ENCODE measurements at places on chromosomes 12 and 14.

GRCh38 chr14:32047791-32048190 lies 29.3 kb upstream of the ARHGAP5 start:
- peak; percentile 2 for DNase-seq

GRCh38 chr14:49653508-49653907 lies 18.5 kb upstream of the DNAAF2 start:
- DNase-seq, result no peak

DNA sequence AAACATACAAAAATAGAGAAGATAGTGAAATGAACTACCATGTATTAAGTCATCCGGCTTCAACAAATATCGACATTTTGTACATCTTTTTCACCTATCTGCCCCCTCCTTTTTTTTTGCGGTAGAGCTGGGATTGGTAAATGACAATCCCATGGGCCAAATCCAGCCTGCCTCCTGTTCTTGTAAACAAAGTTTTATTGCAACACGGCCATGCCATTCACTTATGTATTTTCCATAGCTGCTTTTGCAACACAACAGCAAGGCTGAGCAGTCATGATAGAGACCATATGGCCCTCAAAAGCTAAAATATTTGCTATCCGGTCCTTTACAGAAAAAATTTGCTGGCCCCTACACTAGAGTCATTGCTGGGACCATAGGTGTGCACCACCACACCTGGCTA lies 58.1 kb upstream of the PLEKHG3 start:
- no peak for DNase-seq

DNA sequence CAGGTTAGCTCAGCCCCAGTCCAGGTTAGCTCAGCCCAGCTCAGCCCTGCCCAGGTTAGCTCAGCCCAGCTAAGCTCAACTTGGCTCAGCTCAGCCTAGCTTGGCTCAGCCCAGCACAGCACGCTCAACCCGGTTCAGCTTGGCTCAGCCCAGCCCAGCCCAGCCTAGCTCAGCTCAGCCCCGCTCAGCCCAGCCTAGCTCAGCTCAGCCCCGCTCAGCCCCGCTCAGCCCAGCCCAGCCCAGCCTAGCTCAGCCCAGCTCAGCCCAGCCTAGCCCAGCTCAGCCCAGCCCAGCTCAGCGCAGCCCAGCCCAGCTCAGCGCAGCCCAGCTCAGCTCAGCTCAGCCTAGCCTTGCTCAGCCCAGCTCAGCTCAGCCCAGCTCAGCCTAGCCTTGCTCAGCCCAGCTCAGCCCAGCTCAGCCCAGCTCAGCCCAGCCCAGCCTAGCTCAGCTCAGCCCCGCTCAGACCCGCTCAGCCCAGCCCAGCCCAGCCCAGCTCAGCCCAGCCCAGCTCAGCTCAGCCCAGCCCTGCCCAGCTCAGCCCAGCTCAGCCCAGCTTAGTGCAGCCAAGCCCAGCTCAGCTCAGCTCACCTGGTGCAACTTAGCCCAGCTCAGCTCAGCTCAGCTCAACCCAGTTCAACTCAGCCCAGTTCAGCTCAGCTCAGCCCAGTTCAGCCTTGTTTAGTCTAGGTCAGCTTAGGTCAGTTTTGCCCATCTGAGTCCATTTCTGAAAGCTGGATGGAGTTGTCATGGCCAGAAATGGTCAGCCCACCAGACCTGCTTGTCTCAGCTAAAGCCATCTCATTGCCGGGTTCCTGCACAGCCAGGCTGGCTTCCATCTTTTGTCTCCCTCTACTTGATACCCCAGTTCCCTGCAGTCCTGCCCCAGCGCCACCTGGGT lies 333.6 kb downstream of the TMEM121 start:
- peak; percentile 58 for DNase-seq

GRCh38 chr12:66624806-66625205 lies 54.1 kb downstream of the GRIP1 start:
- no peak for DNase-seq

- no peak for DNase-seq
Measured at GRCh38 chr12:56122637-56123036, 4.6 kb downstream of the ZC3H10 start.

- no peak for DNase-seq
Measured at GRCh38 chr12:62860501-62861411, 74.2 kb downstream of the PPM1H start.

- no peak for DNase-seq
Measured at GRCh38 chr14:94555991-94556390, 5.3 kb upstream of the SERPINA4 start.

DNA sequence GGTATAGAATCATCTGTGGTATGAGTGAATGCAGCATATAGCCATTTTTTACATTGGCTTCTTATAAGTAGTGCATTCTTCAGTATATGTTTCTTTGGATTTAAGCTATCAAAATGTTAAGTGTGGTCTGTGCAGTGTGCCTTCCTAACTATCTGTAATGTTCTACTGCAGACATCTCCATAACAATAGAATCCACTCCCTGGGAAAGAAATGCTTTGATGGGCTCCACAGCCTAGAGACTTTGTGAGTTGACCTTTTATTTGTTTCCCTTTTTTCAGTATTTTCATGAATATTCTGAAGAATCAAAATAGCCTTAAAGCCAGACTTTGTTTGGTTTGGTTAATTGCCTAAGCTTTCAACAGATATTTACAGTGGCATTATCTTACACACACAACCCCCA lies 107.2 kb downstream of the ZFC3H1 start:
- DNase-seq, result no peak

GRCh38 chr14:24463017-24463883 lies 20.7 kb upstream of the SDR39U1 start:
- no peak for DNase-seq

DNA sequence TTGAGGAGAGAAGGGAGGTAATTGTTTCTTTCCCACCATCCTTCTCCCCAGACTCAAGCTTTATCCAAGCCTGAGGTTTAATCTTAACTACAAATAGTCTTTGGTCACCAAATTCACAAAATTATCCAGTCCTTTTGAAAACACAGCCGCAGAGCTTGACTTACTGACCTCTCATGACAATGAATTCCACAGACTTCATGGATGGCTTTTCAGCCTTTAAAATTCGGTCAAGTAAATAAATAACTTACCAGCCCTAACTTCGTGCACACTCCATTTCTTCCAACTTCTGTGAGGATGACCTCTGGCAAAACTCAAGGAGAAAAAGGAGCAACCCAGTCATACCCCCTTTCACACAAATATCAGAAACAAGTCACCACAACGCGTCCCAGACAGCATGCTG lies 137.0 kb upstream of the CDKN3 start:
- DNase-seq, result no peak

DNA sequence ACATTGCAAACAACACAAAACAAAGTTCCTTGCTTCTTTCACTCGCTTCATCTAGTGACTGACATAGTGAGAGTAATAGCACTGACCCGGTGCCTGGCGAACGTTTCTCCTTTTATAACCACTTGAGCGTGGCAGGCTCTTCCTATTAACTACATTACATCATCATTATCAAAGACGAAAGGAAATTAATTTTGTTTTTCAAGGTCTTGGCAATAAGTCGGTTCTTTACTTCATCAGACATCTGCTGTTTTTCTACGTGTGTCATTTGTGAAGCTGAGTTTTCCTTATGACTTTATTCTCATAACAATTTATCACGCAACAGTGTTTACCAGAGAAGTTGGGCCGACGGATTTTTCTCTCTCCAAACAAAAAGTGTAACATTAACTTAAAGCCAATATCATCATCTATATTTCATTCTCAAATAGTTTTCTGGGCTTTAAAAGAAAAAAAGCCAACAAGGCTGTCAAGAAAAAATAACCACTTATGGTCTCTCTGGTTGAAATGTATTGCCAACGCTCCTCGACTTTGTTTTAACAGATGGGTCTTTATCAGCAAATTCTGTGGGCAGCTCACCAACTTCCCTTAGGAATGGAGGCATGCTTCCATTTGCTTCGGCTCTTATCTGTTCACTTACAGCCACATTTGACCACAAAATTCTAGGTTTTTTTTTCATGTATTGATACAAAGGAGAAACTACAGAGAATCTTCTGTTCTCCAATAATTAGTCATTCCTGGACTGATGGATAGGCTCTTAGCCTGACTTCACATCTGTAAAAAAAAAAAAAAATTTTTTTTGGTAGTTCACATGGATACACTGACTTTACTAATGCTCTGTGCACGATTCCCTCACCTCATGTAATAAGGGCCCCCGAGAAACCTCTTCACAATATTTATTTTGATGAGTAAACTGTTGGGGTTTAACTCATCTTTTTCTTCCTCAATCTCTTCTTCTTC lies 97.1 kb upstream of the CDKN3 start:
- DNase-seq, result no peak

DNA sequence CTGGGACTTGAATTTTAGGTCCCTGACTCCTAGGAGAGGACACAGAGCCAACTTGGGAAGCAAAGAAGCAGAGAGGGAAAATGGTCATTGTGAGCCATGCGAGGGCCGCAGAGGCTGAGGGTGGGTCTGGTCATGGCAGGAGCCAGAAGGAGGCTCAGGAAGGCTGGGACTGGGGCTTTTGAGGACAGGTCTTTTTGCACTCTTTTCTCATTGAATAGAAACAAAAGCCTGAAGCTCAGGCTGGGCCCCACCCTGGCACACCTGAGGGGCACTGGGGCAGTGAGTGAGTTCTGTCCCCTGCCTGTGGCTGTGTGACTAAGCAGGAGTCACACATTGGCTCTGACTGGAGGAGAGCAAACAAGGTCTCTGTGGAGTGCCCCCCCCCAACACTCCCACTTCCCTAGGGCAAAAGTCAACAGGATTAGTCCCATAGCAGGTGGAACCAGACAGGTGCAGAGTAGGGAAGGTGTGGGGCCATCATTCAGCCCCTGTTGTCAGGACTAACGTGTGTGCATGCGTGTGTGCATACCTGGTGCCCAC lies 2.8 kb downstream of the KRT7 start:
- no peak for DNase-seq

GRCh38 chr12:12735301-12735700 lies 18.1 kb downstream of the CDKN1B start:
- no peak for DNase-seq

DNA sequence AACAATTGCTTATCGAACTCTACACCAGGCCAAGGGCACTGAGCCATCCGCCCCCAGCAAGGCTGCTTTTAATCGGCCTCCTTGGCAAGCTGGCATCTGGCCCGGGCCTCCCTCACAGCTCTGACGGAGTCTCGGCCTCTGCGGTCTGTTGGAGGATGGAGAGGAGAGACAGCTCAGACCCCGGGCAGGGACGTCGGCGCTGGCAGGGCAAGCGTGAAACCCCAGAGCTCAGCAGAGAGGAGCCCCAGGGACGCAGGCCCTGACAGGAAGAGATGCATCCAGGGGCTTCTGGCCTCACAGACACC lies 17.5 kb downstream of the CAMKK2 start:
- no peak for DNase-seq

DNA sequence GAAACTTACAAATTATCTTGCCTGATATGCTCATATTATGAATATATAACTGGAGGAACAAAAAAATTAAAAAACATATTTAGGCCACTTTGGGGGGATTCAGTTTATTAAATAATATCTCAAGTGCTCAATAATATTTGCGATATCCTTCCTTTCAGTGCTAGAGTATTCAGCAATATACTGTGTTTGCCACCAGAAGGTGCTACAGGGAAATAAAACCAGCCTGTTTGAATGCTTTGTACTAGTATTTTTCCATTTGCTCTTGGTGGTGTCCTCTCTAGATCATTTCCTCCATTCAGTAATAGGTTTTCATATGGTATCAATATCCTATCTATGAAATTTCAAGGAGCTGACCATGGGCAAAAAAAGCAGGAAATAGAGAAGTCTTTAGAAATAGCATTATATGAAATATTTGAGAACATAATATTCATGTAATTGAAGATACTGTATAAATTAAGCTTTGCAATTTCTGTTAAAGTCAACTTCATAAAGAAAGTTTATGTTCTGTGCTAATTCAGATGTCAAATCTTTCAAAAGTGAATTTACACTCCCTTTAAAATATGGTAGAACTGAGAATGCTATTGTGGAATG lies 106.2 kb upstream of the NAV3 start:
- no peak for DNase-seq

DNA sequence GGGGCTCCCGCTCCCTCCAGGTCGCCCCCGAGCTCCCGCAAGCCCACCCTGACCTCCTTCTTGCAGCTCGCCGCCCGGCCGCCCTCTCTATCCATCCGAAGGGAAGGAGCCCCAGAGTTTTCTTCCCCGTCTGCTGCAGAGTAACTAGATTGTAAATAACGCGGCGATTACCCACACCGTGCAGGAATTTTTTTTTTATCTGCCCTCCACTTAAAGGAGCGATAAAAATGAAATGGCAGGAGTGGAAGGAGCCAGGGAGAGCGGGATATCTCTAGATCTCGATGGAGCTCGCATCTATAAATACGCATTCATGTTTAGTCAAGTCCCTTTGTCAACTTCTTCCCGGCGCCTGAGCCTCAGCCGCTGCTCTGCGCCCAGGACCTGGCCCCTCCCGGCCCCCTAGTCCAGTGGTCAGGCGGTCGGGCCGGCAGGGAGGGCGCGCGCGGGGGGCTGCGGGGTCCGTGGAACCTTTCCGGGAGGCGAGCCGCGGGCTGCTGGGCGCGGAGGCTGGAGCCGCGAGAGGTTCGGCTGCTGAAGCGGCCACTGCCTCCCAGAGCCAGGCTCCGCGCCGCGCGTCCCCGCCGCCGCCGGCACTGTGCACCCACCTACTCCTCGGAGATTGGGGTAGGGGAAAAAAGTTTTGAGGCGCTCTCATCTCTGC lies 386.0 kb downstream of the BCAT1 start:
- DNase-seq, result no peak

DNA sequence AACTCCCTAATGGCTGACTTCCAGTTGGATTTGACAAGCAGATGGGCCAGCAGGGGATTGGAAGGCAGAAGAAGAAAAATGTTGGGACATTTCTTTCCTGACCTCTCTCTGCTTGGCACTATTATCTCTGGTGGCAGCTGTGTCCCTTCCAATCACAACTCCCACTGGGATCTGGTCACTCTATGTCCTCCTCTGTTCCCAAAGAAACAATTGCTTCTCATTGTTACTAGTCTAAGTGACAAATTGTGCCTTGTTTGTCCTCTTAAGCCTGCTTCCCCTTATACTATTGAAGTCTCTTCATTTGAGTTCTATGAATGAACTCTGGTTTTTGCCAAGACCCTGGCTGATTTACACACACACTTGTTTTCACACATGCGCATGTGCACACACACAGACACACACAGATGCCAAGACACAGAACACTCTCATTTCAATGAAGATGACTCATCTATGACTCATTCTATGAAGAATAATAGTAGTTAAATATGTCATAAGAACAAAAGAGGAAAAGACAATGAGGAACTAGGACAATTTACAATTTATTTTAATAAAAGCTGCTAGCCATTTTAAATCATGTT lies 83.0 kb upstream of the FAR2 start:
- peak; percentile 60 for DNase-seq

DNA sequence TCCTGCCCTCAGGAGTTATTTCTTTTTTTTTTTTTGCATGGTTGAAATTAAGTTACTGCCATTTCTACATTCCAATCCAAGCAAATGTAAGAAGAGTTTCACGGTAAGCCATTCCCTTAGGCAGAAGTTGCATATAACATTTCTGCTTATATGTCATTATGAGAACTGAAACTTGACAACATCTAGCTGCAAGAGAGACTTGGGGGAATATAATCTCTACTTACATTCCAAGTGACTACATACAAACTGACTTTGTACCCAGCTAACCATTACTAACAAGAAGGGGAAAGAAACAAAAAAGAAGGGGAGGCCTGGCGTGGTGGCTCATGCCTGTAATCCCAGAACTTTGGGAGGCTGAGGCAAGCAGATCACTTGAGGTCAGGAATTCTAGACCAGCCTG lies 7.3 kb upstream of the RESF1 start:
- DNase-seq, result no peak

All from activated CD4-positive, alpha-beta T cell treated with anti-CD3 and anti-CD28 coated beads, Interleukin-2, Interleukin-4, amounts not matched to agents 100 ng/mL and 50 ng/mL, durations not matched to agents 16 hours and 8 hours (primary cell).